ENCODE measurements at places on chromosomes 1 and 21. TPM values are rescaled to one million over a fixed set of nuclear protein-coding genes. Genes with fewer than 3 reads are reported as not detected.

- DNase-seq = no peak
Observed at GRCh38 chr1:228009116-228009827, 2.5 kb downstream of the WNT3A start.

GRCh38 chr1:242139442-242139841 lies 140.5 kb upstream of the MAP1LC3C start:
- DNase-seq = no peak

DNA sequence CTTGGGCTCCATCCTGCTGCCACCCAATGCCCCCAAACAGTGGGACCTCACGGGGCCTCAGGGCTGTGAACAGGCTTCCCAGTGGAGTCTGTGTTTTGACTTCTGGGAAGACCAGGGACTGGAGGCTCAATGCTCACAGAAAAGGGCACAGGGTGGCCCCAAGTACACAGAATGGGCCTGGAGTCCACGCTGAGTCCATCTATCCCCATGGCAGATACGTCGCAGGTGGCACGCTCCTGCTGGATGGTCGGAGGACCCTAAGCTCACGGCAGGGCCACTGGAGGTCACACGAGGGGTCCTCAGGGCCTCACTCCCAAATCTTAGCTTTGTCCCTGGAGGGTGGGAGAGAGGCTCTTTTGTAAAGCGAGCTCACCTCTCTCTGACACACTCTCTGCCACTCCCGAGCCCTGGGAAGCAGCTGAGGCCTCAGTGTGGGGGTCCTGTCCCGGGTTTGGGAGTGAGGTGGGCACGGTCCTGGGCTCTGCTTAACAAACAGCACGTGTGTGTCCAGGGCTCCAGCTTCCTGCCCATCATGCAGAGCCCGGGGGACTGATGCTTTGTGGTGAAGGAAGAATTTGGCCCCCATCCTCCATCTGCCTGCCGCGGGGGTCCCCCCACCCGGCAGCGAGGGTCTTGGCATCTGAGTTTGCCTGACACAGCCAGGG lies 27.2 kb upstream of the TTC34 start:
- no peak for DNase-seq

GRCh38 chr1:60388092-60388987 lies 314.8 kb upstream of the C1orf87 start:
- no peak for DNase-seq

- DNase-seq = peak; percentile 65
Observed at GRCh38 chr1:206923009-206923960, 1.5 kb upstream of the FCMR start.

DNA sequence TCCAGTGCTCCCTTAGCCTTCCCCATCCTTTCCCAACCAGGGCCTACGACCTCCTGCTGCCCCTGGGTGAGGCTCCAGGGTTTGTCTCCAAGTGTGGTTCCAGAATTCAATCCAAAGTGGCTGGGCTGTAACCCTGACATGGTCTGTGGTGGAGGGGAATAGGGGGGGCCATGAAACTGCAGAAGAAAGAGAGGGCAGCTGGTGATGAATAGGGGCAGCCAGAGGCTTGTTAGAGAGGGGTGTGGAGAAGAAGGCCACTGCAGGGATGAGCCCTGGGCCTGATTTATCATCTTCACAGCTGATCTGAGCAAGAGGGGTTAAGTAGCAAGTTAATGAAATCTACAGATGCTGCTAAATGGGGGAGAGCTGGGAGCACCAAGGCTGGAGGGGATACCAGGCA lies 12.9 kb upstream of the ERI3 start:
- no peak for DNase-seq

DNA sequence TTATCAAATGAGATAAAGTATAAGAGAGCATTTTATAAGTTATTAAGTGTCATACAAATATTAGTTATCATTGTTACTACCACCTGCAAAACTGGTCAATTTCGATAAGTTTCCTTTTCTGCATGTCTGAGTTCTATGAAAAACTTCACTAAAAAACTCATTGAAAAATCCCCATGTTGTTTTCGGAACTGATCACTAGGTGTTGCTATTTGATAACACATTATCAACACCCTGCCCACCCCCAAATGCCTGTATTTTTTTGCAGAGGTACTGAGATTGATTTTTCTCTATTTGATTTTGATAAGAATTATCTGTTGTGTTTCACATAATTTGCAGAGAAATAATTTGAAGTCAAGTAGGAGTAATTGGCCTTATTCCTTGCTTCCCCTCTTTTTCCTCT lies 22.1 kb upstream of the DISP1 start:
- DNase-seq = peak; percentile 44

DNA sequence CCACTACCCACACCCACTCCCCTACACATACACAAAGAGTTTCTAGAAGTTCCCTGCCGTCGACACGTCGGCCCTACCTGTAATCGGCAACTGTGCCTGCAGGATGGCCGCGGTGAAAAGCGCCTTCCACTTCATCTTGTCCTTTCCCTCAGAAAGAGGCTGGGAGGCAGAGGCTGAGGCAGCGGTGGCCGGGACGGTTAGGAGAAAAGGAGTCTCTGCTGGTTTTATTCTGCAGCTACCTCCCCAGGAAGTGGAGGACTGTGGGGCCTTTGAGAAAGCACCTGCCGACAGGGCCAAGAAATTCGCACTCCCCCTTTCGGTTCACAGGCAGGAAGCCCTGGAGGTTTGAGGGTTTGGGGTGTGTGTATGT lies at the start of gene CD247:
CD247 (minus strand) TSS at position 199 of the 370 bp plus-strand sequence; CDS start at position 135, 64 bp downstream.
- peak; percentile 72 for DNase-seq

GRCh38 chr1:22291494-22291893 lies 148.6 kb upstream of the WNT4 start:
- DNase-seq = no peak

- DNase-seq = no peak
Observed at GRCh38 chr1:68758666-68759209, 261.9 kb upstream of the DEPDC1 start.

GRCh38 chr1:201499795-201500669 lies 6.9 kb downstream of the CSRP1 start:
- DNase-seq = no peak

DNA sequence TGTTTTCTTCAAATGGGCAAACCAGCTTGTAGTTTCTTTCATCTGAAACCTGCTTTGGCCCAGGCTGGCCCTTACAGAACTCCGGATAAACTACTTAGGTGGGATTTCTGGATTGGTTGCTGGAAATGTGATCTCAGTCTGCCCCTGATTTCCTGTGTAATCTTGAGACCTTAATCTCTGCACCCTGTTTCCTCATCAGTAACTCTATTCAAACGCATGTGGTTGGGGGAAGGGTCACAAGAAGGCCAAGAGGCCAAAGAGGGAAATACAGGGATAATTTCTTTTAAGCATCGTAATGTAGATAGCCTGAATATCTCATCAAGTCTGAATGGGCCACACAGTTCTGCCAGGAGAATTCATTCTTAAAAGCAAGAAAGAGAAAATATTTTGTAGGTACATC lies 483.6 kb downstream of the LTN1 start:
- DNase-seq = no peak

DNA sequence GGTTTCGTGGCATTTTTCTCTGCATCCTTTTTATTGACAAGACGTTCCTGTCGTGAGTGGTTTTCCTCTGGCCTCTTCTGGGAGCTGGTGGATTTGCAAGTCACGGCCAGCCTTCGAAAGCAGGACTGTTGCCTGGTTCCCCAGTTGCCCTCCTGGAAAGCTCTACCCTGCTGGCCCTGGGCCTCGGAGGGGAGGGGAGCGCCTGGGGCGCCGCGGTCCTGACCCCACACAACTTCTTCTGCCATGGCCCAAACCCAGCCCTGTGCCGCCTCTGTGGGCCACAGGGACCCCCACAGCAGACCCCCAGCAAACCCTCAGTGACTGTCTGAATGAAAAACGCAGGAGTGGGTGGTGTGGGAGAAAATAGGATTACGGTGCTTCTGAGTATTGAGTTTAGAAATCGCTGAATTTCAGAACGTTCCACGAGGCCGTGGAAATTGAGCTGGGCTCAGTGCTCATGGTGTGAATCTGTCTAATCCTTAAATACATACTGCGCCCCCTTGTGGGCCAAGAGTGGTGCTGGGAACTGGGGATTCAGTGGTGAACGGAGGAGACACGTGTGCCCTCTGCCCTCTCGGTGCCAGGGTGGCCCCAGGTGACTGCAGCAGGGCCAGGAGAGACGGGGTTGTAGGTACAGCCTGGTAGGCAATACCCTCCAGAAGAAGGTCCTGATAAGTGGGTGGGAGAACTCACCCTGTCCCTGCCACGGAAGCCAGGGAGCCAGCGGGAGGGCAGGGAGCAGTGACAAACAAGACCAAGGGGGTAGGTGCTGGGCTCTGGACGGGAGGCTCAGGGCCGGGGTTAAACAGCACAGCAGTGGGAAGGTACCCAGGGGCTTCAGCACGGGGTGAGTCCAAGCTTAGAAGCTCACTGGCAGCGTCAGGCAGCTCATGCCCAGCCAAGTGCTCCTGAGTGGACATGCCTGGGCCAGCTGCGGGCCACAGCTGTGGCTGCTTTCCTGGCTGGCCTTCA lies 101.2 kb upstream of the COL6A1 start:
- peak; percentile 60 for DNase-seq

GRCh38 chr1:206002160-206002559 lies 1.0 kb downstream of the RAB7B start:
- DNase-seq = no peak

GRCh38 chr1:10607228-10607627 lies 132.5 kb downstream of the PEX14 start:
- no peak for DNase-seq

- DNase-seq = no peak
Observed at GRCh38 chr1:232743999-232744398, 61.2 kb upstream of the MAP10 start.

DNA sequence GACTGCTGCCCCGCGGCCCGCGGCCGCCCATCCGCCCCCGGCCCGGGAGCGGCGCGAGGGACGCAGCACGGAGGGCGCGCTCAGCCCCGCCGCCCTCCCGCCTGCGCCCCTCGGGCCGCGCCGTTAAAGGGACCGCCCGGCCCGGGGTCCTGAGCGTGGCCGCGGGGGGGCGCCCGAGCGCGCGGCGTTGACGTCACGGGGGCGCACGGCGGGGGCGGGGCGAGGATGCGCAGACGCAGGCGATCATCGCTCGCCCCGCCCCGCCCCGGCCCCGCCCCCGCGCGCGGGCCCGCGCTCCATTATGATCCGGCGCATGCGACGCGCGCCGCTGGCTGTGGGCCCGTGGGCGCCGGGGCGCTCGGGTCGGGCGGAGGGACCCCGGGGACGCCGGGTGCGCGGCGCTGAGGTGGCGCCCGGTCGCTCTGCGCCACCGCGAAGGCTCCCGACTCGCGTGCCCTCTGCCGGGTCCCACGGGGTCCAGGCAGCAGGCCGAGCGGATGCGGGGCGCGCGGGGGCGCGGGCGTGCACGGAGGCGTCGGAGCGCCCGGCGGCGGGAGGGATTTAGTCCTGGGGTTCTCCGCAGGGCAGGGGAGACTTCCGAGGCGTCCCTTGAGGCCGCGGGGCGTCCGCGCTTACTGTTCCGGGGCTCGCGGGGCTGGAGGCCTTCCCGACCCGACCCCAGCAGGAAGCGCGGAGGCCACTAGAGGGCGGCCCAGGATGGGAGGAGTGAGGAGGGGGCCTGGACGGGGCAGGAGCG lies at the start of gene DVL1:
DVL1 (minus strand) TSS at position 163 of the 757 bp plus-strand sequence. CDS start 353 bp downstream, outside the sequence.
- DNase-seq = peak; percentile 78

- no peak for DNase-seq
Observed at GRCh38 chr21:41894922-41895557, 15.9 kb upstream of the PRDM15 start.

DNA sequence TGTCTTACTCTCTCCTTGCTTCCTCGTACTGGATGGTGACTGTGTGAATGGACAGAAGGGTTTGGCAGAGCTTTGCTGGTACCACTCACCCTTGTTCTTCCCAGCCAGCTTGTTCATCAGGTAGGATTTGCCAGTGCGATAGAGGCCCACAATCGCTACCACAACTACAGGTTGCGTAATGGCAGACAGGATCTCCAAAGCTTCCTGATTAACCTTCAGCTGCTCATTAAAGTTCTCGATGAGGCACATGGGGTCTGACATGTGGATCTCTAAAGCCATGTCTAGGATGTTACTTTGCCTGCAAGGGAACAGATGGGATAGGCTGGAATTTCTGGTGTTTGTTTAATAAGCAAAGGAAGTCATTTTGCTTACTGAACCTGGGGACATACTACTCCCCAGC lies 3.4 kb downstream of the GBP5 start:
- no peak for DNase-seq

DNA sequence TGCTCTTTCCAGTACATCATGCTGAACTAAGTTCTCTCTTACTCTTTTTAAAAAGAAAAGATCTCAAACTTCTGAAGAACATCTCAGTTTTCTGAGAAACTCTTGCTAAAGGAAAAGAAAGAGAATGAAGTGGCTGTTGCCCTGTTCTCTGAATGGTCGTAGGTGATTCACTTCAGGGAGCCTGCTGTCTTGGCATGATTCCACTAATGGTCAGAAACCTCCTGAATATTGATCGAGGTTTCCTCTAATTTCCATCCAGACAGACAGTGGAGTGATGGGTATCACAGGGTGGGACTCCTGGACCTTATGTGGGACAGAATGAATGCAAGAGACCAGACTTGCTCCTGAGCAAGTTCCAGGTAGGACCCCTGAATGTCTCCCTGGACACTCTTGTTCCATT lies 2.5 kb downstream of the FCRL2 start:
- no peak for DNase-seq

- no peak for DNase-seq
Observed at GRCh38 chr1:244065960-244066388, 14.9 kb downstream of the ZBTB18 start.

DNA sequence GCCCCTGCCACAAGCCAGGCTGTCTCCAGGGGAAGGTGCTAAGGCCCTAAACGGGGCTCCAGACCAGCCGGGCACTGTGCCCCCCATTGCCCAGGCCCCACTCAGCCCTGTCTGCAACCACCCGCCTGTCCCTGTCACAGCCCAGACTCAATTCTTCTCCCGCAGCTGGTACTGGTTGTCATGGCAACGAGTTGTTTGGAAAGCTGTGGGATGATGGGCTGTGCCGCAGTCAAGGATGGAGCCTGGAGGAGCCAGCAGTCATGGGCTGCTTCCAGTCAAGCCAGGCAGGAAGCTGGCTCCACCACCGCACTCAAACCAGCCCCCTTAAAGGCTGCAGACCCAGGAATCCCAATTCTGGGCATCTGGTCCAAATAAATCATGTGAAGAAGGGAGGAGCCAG lies 4.2 kb downstream of the SPOCD1 start:
- DNase-seq = no peak

DNA sequence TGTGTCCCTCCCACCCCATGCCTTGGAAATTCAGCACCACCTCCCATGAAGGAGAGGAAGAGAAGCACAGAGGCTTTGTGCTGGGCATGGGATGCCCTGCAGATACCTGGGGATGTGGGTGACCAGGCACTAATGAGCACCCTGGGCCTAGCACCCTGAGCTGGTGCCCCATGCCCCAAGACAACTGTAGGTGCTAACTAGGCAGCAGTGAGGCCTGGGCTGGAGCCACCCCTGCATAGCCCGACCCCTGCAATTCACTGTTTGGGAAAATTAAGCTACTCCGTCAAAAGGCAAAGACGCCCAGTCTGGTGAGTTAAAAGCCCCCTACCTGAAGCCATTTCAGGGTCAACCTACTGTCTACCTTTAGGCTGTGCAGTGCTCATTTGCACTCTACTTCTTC lies 5.4 kb downstream of the KCNA2 start:
- no peak for DNase-seq

GRCh38 chr1:170221031-170221430 lies 75.3 kb downstream of the NTMT2 start:
- DNase-seq = no peak

LDLRAP1 gene
- 361 TPM for total RNA-seq

CHIA gene
- not detected for total RNA-seq

SPSB1 gene
- 1.5 TPM for total RNA-seq

C1orf21 gene
- 0.62 TPM for total RNA-seq

CDA gene
- not detected for total RNA-seq

EFNA1 gene
- 8.5 TPM for total RNA-seq

MYCL gene
- total RNA-seq = not detected

ZBTB21 gene
- 29.4 TPM for total RNA-seq

RBBP4 gene
- 193 TPM for total RNA-seq

ANGPTL7 gene
- not detected for total RNA-seq

USP21 gene
- total RNA-seq = 63.8 TPM

FCRL1 gene
- total RNA-seq = 13.2 TPM

Measured in naive thymus-derived CD8-positive, alpha-beta T cell (primary cell).